ENCODE measurements at places on chromosomes 1 and 21.

- DNase-seq, result no peak
Observed at GRCh38 chr1:87805666-87806378, 477.1 kb downstream of the LMO4 start.

GRCh38 chr1:181134543-181135436 is 46.3 kb downstream of the IER5 start:
- DNase-seq, result no peak

- no peak for DNase-seq
Observed at GRCh38 chr1:61080413-61081143, 1.8 kb upstream of the NFIA start.

DNA sequence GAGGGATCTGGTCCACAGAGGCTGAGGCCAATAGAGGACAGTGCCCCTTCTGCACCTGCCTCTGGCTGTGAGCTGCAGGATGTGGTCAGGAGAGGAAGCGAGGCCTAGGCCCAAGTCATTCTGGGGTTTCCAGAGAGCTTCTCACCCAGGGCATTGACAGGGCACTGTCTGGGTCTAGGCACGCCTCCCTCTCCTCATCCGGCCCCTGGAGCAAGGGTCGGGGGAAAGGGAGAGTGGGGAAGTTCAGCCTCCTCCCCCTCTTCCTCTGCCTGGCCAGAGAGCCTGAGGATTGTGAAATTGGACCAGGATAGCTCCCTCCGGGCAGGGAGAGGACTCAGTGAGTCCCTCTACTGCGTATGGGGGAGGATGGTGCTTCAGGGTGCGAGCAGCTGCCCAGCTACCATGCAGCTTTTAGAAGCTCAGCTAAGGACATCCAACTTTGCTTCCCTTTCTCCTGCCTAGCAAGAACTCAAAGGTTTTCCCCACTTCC is 6.3 kb upstream of the INAVA start:
- no peak for DNase-seq

GRCh38 chr1:229704157-229704556 is 78.1 kb downstream of the URB2 start:
- no peak for DNase-seq

Data from GOT3 (cell line).